Bronchial epithelial cell (primary cell): ENCODE measurements at places on chromosomes 4 and X. TPM values are rescaled to one million over a fixed set of nuclear protein-coding genes. Genes with fewer than 3 reads are reported as not detected.

Gene MSANTD1
- 0.26 and 0.64 TPM in 2 replicates for total RNA-seq

Gene IRS4
- total RNA-seq = not detected in 2 replicates

Gene FAM184B
- not detected in 2 replicates for total RNA-seq

Gene GPR143
- 0.51 and 0.79 TPM in 2 replicates for total RNA-seq

Gene CITED1
- 0.26 TPM in 1 of 2 replicates, not detected in the other for total RNA-seq

Gene RASSF6
- total RNA-seq = 7.4 and 14.8 TPM in 2 replicates

Gene GPR34
- total RNA-seq = not detected in 2 replicates

Gene CCDC160
- total RNA-seq = not detected in 2 replicates

Gene VCX2
- not detected in 2 replicates for total RNA-seq

Gene SSX4
- total RNA-seq = not detected in 2 replicates

Gene PABPC1L2A
- total RNA-seq = not detected in 2 replicates

Gene POLR2B
- 97.2 and 112 TPM in 2 replicates for total RNA-seq

Gene USP17L20
- total RNA-seq = not detected in 2 replicates

Gene TMEM156
- 2.0 and 3.4 TPM in 2 replicates for total RNA-seq

Gene SPANXD
- not detected in 2 replicates for total RNA-seq

GRCh38 chr4:2968381-2968780 lies 5.0 kb downstream of the GRK4 start:
- no peak for DNase-seq

- DNase-seq = no peak
These were observed 15.7 kb downstream of the CFAP99 start for GRCh38 chr4:2434420-2434819.

DNA sequence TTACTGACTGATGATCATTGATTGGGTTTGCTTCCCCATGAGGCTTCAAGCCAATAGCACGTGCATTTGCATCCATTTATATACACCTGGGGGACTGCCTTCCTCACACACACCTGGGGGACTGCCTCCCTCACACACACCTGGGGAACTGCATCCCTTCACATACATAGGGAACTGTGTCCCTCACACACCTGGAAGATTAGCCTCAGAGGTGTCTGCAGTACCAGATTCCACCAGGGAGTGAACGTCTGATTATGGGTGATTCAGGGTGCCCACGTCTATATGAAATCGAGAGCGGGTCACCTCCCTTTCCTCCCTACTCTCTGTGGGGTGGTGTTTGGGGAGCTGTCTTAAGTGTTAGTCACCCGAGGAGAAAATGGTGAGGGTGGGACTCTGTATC lies 16.9 kb downstream of the CD99 start:
- DNase-seq = peak; percentile 80

DNA sequence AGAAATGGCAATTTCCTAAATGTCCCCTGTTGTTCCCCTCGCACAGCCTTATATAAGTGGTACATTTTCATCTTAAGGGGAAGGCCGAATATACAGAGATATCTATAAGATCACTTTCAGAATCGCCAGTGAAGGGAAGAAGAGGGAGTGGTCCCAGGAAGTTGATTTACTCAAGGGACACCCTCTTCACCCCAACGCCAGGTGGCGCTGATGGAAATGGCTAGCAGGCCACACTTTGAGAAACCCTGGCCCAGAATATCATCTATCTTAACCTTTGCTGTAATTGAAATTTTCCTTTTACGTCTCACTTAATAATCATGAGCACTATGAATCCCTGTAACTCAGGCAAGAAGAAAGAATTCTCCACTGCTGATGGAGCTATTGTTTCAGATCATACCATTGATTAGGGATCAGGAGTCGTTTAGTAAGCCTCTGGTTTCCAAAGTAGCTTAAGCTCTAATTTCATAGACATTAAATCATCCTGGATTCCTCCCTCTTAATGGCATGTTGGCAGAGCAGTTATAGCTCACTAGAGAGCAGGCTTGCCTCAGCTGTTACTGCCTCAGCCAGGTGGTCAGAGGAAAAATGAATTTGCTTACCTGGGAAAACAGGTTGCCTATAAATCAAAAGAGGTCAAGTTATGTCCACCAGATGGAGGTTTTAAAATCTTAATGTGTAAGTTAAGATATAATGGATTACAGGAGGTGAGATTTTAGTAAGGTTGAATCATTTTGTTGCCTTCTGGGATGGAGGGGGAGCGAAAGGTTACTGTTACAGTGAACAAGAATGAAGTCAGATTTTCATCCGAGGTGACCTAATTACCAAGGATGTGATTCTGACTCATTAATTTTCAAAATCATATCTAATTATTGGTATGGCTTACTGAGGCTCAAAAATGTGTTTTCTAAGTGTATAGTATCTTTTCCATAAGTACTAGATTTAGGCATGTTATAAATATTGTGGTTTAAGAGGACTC lies 941.2 kb upstream of the TENM3 start:
- DNase-seq = peak; percentile 0

GRCh38 chr4:67207941-67208441 lies 337.3 kb downstream of the CENPC start:
- peak; percentile 5 for DNase-seq

DNA sequence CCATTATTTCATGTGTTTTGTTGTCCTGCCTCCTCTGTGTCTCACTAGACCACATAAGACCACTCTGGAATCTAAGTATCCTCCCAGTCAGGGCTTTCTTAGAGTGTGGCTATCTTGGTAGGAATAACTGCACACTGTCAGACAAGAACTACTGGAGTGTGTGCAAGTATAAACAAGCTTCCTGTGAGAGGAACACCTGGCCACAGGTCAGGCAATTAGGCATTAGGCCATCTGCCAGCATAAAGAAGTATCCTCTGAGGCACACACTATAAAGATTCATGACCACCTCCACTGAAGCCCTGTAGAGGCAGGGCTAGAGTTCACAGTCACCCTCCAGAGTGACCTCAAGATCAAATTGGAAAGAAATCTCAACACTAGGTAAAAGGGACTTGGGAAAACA lies 507.0 kb upstream of the PABPC4L start:
- peak; percentile 13 for DNase-seq

DNA sequence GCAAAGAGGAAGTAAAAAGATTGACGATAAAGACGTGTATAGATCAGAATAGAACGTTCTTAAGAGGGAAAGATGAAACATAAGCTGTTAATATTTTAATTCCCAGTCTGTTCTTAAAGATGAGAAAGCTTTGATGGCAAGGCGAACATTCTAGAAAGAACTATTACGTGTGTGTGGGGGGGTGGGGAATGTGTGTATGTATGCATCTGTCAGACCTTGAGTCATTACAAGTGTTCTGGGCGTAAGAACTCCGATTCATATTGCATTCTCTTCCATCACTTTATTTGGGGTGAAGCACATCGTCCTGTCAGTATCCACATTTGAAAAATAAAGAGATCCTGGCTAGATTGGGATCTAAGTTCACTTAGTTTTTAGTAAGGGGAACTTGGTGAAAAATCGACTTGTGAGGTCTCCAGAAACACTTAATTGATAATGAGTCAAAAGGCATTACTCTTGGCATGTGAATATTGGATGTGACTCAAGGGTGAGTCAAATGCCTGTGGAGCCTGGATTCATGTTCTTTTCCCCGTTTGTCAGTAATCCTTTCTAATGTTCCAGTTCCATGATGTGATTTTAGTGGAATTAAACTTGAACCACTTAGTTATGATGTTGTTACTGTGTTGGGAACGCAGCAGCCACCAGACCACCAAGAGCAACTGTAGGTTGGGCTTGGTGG lies 3.1 kb downstream of the SMS start:
- DNase-seq = peak; percentile 88

- DNase-seq = no peak
These were observed at the start of gene FRMPD4 for GRCh38 chrX:12138361-12139313. TSS of gene FRMPD4 (plus strand) at chrX:12138473. CDS start at chrX:12138972, 499 bp downstream.

DNA sequence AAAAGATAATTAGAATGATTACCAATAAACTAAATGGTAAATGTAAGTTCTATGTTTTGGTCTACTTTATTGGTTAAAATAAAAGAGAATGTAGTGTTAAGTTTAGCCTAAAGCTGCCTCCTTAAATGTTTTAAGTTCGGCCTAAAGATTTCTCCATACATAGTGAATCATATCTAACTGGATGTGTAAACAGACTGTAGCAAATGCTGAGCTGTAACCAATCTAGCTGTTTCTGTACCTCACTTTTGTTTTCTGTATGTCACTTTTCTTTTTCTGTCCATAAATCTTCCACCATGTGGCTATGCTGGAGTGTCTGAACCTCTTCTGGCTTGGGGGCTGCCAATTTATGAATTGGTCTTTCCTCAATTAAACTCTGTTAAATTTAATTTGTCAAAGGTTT lies 121.2 kb downstream of the TBCK start:
- peak; percentile 9 for DNase-seq

DNA sequence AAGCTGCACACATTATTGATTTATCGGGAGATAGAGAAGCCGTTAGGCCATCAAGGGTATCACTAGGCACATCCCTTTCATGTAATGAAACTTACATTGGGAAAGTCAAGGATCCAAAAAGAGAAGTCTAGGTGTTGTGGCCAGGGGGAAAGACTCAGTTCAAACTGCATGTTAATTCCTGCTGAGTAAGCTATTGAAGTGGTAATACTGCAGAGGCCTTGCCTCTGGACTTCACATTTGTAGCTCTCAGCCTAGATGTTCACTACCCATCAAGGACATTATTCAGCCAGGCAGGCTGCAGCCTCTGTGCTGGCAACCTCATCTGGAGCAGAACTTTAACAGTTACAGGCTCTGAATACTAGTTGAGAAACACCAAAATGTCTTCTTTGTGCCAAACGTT lies 2094.5 kb upstream of the AGA start:
- no peak for DNase-seq

GRCh38 chr4:108054025-108054638 lies 64.4 kb downstream of the HADH start:
- DNase-seq = no peak

- no peak for DNase-seq
These were observed 2.1 kb upstream of the NRK start for GRCh38 chrX:105820247-105820646.

DNA sequence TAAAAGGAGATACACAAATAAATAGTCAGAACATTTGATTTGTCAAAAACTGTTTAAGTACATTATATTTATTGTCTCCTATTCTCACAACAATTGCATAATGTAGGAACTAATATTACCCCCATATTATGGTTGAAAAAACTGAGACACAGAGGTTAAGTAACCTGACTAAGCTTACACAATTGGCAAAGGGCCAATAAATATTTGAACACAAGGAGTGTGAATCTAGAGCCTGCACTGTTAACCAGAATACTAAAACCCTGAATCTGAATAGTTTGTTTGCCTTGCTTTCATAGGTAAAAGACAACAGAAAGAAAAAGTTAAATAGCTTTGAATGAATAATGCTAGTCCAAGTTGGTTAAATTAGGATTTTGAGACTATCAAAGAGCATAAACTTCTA lies 55.2 kb downstream of the IL13RA2 start:
- no peak for DNase-seq

- DNase-seq = no peak
These were observed 1548.3 kb upstream of the TENM3 start for GRCh38 chr4:180694875-180695274.

GRCh38 chr4:122588453-122589238 lies 32.2 kb downstream of the IL21 start:
- DNase-seq = no peak

DNA sequence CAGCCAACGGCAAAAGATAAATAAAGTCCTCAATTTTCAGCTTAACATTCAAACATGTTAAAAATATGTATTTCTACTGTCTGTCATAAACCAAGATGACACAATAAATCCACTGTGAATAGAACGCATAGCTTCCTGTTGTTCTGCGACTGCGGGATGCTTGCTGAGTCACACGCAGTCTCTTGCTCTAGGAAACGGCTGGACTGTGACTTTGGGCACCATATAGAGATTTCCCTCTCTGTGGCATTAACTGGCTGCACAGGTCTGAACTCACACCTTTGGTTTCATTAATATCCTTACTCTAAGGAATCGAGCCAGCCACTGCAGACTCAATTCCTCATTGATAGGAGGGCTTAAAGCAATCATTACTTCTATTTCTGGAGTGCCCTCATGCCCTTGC lies 8.4 kb downstream of the BEND4 start:
- DNase-seq = no peak

DNA sequence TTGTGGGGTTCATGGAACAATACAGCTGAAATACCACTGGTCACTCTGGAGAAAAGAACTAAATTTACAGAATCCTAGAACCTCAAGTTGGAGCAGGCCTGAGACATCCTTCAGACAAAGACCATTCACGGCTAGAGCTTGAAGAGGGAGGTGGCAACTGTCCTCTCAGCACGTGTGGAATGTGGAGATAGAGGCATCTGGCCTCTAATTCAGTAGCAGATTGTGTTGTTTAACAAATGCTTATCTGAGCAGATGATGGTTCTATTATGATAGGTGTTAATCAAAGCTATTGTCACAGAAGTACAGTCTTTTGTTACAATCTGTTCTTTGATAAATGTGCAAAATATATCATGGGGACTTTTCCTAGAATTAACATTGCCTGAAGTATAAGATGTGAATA lies 121.7 kb upstream of the KCNIP4 start:
- no peak for DNase-seq

GRCh38 chr4:111268769-111269414 lies 646.0 kb upstream of the PITX2 start:
- no peak for DNase-seq

DNA sequence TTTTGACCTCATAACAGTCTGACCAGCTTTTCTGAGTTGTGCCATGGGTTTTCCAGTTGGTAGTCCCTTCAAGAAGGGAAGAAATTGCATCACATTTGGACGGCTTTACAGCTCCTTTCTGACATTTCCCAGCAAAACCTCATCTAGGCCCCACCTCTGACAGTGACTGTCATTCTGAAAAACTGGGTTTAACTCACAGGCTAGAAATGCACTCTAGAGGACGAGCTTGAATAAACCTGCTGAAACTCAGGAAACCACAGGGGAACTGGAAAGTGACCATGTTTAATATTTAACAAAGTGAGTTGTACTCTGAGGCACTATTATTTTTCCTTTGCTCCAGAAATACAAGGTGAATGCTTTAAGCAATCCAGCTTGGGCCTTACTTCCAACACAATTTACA lies 434.3 kb upstream of the RASGEF1B start:
- DNase-seq = no peak

GRCh38 chr4:159608436-159608835 lies 505.6 kb downstream of the RAPGEF2 start:
- DNase-seq = peak; percentile 7

DNA sequence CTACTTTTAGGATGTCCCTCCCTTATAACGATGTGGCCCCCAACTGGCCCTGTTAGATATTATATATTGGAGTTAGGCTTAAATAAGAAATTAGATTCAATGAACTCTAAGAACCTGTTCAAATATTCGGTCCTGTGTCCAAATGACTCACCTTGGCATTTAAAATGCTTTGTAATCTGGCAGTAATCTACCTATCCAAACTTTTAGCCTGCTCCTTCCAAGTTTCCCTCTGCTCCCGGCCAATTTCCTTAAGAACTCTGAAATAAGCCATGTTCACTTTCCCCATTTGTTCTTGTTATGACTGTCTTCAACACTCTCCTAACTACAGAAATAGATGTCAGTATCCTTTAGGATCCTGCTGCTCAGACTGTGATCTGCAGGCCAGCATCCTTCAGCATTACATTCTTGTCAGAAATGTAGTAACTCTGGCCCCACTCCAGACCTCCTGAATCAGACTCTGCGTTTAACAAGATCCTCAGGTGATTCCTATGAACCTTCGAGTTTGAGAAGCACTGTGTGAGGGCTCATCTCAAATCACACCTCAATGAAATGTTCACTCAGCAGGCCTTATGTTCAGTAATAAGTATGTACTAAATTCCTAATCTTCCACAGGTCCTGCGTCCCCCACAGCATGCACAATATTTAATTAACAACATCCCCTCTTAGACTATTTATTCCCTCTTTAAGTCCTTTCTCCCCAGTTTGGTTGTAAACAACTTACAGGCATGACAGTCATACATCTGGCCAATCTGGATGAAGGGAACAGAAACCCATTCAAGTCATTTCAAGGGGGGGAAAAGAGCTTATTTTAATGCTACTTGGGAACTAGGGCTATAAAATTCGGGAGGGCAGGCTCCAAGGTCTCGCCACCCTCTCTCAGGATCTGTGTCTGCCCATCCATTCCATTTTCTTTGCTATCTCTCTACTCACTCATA lies 3.0 kb downstream of the ATP8A1 start:
- peak; percentile 67 for DNase-seq
